Adrenal gland (tissue), 19 donors: ENCODE measurements at places on chromosomes 3 and 15. TPM values are rescaled to one million over a fixed set of nuclear protein-coding genes. Genes with fewer than 3 reads are reported as not detected.

DNA sequence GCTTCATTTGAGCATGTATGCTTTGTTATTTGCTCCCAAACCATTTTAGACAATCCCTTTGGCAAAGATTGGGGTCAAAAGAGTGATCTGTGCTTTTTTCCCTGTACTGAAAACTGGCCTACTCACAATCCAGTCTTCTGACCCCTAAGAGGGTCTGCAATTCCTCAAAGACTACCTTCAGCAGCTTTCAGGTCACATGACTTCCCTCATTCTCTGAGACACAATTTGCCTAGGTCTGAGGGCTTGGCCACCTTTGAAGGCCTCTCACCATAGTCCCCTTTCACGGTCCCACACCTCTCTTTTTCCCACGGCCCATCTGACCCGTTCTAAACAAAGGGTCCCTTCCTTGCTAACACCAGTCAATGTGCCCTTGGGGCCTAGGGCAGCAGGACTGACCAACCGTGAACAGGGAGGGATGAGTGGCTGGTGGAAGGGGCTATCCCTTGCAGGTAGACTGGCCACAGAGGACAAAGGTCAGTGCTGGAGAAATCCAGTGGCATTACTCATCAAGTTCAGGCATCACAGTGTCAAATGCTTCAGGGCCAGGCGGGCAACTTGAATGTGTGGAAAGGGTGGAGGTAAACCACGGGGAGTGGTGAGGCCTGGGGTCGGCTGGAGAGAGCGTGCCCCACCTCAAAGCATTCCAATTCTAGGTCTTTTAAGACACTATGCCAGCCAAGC lies 10.8 kb downstream of the RASL12 start:
- DNase-seq: no peak

- no peak for DNase-seq
Observed at GRCh38 chr3:172814738-172815137, 64.2 kb downstream of the ECT2 start.

GRCh38 chr3:126921085-126921824 lies 61.7 kb upstream of the PLXNA1 start:
- DNase-seq: no peak

GRCh38 chr3:182078316-182078715 lies 366.6 kb downstream of the SOX2 start:
- DNase-seq: no peak

GRCh38 chr15:82044373-82045178 lies 1.2 kb downstream of the MEX3B start:
- DNase-seq: peak; percentile 8

GRCh38 chr3:140432229-140432669 lies 245.6 kb upstream of the TRIM42 start:
- peak; percentile 35 for DNase-seq

GRCh38 chr15:68085052-68085451 lies 30.9 kb downstream of the PIAS1 start:
- no peak for DNase-seq

DNA sequence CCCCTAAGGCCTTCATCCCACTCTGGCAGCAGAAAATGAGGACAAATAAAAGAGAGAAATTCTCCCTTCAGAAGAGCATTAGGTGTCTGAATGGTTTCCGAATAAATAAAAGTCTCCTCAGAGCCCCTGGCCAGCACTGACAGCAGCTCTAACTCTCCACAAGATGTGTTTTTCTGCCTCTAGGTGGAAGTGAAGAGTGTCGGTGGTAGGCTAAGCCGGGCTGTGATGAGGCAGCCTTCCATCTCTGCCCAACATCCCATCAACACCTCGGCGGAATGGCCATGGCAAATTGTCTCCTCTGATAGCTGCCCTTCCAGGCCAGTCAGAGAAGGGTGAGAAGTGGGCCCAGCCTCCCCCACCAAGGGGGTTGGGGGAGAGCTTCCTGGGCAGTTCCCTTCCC lies 6.3 kb upstream of the CACNA2D2 start:
- no peak for DNase-seq

- DNase-seq: no peak
Observed at GRCh38 chr3:169295912-169296570, 367.5 kb downstream of the MECOM start.

DNA sequence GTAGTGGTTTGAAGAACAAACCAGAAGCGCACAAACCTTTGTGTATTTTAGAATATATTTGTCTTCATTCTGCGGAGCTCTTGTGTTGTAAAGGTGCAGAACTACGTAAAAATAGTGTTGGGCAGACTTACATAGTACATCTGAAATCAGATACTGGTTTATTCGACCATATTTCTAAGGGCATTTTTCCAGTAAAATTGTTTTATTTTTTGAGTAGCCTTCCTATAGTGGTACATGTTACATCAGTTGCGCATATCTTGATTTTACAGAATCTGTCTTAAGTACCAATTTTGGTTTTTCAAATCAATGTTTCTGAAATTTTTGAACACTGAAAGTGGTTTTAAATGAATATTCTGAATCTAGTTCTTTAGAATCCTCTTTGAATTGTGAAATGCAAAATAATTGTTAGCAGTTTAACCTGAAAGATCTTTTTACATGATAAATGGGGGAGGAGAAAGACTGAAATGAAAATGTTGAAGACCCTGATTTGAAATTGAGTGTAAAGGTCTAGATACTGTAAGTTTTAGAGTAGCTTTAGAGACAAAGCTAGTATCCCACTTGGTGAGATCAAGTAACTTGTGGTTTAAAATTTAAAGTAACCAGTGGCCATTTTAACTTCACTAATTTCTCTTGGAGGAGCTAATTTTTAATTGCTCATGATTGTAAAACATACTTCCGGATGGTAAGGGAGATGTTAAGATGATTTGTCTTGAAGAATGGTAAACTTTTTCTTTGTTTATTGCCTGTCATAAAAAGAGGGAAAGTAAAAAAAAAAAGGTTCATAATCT lies 15.5 kb upstream of the CHD2 start:
- DNase-seq: no peak

DNA sequence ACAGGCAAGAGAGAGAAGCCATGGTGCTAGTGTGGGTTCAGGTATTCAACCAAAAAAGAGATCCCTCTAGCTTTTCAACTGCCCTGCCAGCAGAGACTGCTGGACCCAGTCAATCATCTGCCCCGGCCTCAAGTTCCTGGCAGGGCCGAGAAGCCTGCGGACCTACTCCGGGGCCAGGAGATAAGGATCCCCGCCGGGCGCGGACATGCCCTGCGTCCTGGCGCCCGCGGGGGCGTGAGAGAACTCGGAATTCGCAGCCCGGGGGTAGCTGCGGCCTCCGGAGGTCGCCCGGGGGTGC lies 821 bp upstream of the MAGI1 start:
- peak; percentile 57 for DNase-seq

- DNase-seq: no peak
Observed at GRCh38 chr3:152961323-152961722, 126.4 kb downstream of the P2RY1 start.

DNA sequence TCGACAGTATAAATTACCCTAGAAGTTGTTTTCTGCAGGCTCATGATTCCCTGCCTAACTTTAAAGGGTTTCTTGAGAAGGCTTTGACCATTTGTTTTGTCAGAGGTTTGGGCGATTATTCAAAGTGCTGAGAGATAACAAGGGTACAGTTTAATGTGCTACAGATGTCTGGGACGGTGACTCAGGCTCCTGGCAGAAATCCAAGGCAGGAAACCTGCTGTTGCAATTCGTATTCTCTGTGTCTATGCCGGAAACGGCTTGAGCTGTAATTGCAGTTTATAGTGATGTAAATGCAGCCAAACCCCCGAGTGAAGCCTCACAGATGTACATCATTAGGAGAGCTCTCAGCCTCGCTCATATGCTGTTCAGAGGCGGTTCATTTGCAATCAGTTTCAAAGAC lies 65.6 kb downstream of the SYNPR start:
- DNase-seq: peak; percentile 89

DNA sequence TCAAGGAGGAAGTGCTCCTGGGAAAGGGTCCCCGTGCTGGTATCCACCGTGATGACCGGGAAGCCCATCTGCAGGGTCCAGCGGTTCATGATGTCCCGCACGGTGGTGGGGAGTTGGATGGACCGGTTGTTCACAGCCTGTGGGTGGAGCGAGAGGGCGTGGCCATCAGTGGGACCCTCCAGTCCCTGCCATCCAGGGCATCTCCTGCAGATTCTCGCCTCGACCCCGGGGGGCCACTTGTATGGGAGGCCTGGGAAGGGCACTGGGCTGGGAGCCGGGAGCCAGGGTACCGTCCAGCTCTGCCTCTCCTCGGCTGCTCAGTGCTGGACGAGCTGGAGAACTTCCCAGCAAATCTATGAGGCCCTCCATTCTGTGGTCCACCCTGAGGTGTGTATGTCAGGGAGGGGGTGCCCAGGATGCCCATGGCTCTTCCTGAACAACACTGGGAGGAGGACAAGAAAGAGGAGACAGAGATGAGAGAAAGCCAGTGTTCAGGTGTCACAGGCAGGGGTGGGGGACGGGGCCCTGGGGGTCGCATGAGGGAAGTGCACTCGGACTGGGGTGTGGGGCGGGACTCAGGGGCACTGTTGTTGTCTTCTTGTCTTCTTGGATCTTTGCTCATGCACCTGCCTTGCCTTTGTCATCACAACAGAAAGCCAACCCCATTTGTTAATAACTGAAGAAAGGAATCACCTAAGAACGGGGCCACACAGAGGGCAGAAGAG lies 13.0 kb downstream of the ANPEP start:
- no peak for DNase-seq

DNA sequence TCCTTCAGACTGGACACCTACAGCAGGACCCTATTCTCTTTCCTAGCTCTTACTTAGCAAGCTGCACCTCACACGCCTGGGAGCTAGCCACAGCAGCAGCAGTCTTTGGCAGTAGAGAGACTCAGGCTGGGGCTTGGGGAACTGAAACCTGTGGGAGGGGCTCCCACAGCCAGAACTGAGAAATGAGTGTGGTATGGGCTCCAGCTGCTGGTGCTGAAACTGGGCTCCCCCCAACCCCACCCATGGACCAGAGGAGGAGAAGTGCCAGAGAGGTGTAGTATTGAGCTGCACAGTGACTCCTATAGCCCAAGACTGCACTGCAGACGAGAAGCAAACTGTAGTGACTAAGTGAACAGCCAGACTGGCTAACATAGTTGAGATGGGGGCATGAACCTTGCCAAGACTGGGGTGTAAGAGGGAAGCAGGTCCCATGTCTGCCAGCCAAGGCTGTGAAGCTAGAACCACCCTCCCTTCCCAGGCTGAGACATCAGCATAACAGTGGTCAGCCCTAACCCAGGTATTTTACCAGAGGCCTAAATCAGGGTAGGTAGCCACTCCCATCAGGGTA lies 62.5 kb downstream of the MYO5A start:
- peak; percentile 37 for DNase-seq

DNA sequence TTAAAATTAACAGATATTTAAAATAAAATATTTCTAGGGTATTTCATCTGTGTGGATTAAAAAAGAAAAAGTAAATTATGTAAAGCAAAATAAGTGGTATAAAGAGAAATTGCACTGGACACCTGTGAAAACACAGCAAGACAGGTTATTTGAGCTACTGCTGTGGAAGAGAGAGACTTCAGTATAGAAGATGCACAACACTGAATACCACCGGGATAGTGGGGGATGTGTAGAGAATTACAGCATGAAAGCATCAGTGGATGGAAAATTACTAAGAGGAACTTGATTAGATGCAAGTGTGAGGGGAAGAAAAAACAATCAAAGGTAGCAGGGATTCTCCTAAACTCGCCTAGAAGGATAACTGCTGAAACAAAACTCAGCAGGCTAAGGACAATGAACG lies 1242.5 kb upstream of the GBE1 start:
- DNase-seq: no peak

GRCh38 chr3:150920236-150920635 lies 15.0 kb upstream of the MINDY4B start:
- DNase-seq: no peak

DNA sequence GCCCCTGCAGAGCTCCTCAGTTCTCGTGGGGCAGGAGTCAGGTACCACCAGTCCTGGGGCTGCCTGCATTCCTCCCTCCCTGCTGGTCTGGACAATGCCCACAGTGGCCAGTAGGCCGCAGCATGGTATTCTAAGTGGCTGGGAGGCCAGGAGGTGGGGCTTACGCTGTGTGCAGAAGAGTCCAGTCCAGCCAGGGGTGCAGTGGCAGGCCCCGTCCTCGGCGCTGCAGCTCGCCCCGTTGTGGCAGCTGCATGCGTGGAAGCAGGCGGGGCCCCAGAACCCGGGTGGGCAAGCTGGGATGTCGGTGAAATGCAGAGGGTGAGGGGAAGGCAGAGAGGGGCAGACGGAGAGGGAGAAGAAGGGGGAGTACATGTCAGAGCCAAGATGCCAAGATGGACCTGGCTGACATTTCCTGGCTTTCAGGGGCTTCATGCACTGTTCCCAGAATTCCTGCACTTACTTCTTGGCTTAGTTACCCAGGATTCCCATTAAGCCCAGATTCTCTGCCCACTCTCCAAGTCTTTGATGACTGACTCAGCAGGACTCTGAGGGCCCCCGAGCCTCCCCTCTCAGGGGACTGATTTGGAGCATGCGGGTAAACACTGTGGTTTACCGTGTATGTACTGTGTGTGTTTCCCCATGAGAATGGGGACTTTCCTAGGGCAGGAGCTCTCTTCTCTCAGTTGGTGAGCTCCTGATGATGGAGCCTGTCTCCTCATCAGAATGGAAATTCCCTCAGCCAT lies 47.5 kb downstream of the RAB11A start:
- DNase-seq: peak; percentile 53

DNA sequence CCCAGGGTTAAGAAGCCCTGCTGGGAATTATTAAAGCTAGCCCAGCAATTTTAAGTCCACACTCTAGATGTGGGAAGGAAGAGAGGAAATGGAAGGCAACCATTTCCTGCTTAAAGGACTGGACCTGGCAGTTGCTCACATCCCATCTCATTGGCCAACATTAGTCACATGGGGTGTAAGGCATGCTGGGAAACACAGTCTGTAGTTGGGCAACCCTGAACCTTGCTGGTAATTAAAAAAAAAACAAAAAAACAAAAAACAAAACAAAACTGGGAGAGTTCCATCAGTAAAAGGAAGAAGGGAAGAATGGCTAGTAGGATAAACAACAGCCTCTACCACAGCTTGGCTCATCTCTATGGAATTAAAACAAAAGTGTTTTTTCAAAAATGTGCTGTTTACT lies 136.0 kb downstream of the VGLL4 start:
- no peak for DNase-seq

- no peak for DNase-seq
Observed at GRCh38 chr15:64501396-64501715, 41.0 kb downstream of the ZNF609 start.

DNA sequence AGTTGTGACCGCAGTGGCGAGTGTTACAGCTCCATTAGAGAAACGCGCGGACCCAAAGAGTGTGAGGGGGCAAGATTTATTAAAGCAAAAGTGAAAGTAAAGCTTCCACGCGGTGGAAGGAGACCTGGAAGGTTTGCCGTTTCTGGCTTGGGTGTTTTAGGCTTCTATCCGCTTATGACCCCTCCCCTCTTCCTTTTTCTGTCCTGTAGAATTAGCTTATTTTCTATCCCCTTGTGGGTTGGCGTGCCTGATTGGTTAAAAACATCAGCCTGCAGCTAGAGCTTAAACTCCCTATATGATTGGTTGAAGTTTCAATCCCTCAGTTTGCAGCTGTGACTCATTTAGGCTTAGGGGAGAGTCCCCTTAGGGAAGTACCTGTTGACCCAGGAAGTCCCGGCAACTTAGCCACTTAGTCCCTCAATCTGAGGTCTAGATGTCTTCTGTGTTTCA lies 39.6 kb downstream of the C3orf38 start:
- no peak for DNase-seq

The ALPK3 gene
- 5.8 TPM for total RNA-seq

The MYL3 gene
- 2.1 TPM for total RNA-seq

The GCSAM gene
- not detected for total RNA-seq

The AP3B2 gene
- total RNA-seq: 2.5 TPM

The INSYN1 gene
- total RNA-seq: 2.0 TPM

The FMN1 gene
- total RNA-seq: 2.4 TPM

The LDHAL6B gene
- not detected for total RNA-seq

The CASR gene
- 0.18 TPM for total RNA-seq

The RAD51 gene
- 0.55 TPM for total RNA-seq

The EFHB gene
- not detected for total RNA-seq

The OXTR gene
- total RNA-seq: 0.13 TPM

The MELTF gene
- total RNA-seq: 0.48 TPM

The GBE1 gene
- total RNA-seq: 75.2 TPM
